ENCODE measurements at places on chromosomes 12 and 14.

GRCh38 chr12:107525063-107525718 lies 160.4 kb upstream of the PWP1 start:
- no peak for DNase-seq

DNA sequence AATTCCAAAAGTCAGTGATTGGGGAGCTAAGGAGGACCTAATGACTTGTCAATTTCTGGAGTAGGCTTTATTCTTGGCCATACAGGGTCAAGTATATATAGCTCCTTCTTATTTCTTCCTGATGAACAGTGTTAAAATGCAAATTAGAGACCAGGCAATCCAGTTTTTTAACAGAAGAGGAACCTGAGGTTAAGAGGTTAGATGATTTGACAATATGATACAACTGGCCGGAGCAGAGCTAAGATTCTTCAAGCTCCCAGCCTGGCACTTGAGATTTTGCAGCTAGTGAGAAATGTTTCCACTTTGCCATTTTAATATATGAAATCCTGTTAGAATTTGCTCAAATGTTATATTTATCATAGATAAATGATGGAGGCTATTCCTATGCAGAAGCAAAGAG lies 204.0 kb downstream of the SSPN start:
- no peak for DNase-seq

- DNase-seq: no peak
Measured at GRCh38 chr12:32027684-32028365, 68.6 kb downstream of the RESF1 start.

DNA sequence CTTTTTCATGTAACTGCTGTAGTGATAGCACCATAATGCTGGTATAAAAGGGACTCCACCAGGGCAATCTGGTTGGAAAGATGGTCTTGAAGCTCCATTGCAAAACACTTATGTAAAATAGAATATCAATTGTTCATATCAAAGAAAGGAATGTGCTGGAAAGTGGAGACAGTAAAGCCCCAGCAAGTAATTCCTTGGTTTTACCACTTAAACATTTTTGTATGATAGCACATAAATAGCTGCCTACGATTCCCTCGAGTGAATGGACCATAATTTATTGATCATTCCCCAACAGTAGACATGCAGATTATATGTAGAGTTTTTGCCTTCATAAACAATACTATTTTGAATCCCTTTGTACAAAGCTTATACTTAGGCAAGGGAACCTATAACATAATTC lies 275.4 kb downstream of the PAWR start:
- DNase-seq: no peak

GRCh38 chr12:128612150-128612850 lies 211.5 kb downstream of the SLC15A4 start:
- DNase-seq: no peak

GRCh38 chr12:89824822-89825221 lies 116.2 kb upstream of the ATP2B1 start:
- DNase-seq: no peak

- peak; percentile 86 for DNase-seq
Measured at GRCh38 chr12:113766879-113767878, 198.9 kb downstream of the RBM19 start.

DNA sequence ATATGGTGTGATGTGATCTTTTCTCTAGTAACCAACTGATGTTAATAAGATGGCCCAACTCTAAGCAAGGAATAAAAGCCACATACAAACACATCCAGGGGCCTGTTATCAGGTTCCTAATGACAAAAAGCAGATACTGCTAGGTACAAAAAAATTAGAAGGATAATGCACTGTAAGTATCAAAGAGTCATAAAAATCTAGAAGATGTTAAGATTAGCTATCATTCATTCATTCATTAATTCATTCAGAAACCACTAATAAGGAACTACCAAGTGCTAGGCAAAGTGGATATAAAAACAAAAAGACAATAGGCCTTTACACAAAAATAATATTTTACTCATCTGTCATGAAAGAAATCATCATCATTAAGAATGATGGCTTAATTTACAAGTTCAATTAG lies 21.6 kb downstream of the ATF7 start:
- no peak for DNase-seq

GRCh38 chr14:33742166-33742565 lies 208.7 kb downstream of the EGLN3 start:
- DNase-seq: no peak

- no peak for DNase-seq
Measured at GRCh38 chr12:97235102-97235501, 227.5 kb upstream of the RMST start.

- no peak for DNase-seq
Measured at GRCh38 chr14:81571437-81571836, 37.8 kb upstream of the SEL1L start.

- DNase-seq: peak; percentile 68
Measured at GRCh38 chr14:32224737-32225377, 21.8 kb upstream of the RNU6-8 start.

DNA sequence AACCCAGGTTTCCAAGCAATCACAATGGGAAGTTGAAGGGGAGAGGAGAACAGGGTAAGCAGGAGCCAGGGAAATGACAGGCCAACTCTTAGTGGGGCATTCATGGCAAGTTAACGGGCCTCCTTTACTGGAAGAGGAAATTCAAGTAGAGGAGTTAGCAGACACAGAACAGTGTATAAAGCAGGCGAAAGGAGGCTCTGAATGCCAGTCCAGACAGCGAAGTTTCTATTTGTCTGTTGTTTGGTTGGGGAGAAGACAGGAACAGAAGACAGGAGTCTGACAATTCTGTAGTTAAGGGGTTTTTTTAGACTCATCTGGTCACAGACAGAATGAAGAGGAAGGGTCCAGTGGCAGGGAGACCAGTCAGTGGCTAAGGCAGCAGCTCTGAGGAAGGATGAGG lies at the start of gene ACSM4:
Gene ACSM4 (plus strand): TSS at position 301 of the 400 bp plus-strand sequence. CDS start 260 bp downstream, outside the sequence.
- DNase-seq: no peak

- no peak for DNase-seq
Measured at GRCh38 chr12:111037047-111037446, 116.7 kb upstream of the MYL2 start.

GRCh38 chr12:80909370-80909769 lies 28.4 kb downstream of the LIN7A start:
- no peak for DNase-seq

DNA sequence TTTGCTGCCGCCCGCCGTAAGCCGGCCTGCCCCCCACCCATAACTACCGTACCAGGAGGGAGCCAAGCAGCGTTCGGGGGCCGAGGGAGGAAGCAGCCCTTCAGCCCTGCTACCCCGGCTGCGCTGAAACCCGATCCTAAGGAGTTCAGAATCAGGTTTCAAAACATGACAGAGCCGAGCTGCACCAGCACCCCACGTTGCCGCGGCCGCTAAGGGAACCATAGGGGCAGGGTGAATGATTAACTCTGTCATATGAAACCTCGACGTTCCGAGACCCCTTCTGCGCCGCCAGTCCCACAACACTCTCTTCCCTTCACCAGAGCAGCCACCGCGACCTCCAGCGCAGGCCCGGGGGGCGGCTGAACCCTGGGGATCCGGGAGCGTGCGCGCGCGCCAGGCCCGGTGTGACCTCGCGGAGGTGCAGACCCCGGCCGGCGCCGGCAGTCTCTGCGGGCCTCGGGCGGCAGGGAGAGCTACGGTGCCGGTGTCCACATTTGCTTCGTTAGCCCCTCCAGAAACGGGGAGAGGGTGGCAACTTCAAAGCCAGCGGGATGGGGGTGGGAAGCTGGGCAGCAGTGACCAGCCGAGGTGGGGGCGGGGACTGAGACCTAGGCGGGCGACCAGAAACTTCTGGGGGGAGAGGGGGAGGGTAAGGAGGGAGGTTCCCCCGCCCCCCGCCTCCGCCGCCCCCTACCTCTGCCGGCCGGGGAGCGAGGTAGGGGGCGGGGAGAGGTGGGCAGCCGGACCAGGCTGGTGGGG lies 1.6 kb downstream of the SIX4 start:
- DNase-seq: peak; percentile 80

GRCh38 chr12:124395284-124395752 lies 100.4 kb downstream of the RFLNA start:
- peak; percentile 71 for DNase-seq

- DNase-seq: peak; percentile 54
Measured at GRCh38 chr12:24902511-24903328, 46.2 kb downstream of the BCAT1 start.

DNA sequence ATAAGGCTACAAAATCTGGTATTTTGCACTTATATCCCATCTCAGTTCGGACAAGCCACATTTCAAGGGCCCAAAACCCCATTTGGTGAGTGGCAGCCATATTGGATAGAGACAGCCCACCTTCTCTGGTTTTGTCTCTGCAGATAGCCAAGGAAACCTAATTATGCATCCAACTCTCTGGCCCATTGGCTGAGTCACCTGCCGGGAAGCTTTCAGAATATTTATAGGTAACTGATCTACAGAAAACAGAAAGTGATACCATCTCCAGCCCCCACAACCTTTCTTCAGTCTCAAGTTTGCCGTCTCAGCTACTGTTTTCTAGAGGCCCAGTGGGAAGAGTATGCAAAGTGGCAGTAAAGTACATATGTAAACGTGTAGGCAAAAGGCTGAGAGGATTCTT lies 33.7 kb upstream of the PPP1CC start:
- no peak for DNase-seq

- peak; percentile 96 for DNase-seq
Measured at GRCh38 chr14:102020058-102020971, 55.9 kb downstream of the DYNC1H1 start.

DNA sequence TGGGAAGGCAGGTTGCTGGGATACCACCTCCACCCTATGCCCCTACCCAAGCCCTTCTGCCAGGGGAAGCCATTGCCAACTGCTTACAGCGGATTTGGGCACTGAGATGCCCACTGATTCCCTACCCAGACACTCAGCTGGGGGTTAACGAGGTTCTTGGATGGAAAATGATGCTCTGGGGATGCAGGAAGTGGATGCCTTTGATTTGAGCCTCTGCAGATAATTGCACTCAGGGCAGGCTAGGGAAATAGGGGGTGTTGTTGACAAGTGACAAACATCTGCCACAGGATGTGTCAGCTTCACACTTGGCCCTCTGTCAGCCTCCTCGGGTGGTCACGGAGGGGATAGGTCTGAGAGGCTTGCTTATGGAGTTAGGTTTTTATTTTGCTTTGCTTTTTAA lies 57.4 kb downstream of the RPH3A start:
- DNase-seq: no peak

- DNase-seq: peak; percentile 51
Measured at GRCh38 chr12:27572486-27573255, 48.7 kb downstream of the PPFIBP1 start.

DNA sequence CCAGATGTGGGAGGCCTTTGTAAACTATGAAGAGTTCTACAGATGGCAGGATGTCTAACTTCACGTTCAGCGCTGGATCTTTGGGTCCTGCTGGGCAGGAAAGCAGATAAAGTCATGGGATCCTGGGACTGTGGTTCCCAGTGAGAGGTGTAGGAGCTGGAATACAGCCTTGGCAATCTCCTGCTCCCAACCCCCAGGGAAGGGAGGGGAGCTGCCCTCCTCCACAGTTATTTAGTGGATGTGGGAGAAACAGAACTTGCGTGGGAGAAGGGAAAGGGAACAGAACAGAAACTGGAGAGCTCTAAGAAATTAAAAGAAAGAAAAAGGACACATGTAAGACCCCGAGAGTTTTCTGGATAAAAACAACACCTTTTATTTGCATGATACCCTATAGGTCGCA lies 37.0 kb downstream of the NUAK1 start:
- no peak for DNase-seq

GRCh38 chr12:69851976-69852375 lies 26.9 kb downstream of the MYRFL start:
- DNase-seq: no peak

- DNase-seq: no peak
Measured at GRCh38 chr12:102342281-102343006, 137.9 kb downstream of the IGF1 start.

DNA sequence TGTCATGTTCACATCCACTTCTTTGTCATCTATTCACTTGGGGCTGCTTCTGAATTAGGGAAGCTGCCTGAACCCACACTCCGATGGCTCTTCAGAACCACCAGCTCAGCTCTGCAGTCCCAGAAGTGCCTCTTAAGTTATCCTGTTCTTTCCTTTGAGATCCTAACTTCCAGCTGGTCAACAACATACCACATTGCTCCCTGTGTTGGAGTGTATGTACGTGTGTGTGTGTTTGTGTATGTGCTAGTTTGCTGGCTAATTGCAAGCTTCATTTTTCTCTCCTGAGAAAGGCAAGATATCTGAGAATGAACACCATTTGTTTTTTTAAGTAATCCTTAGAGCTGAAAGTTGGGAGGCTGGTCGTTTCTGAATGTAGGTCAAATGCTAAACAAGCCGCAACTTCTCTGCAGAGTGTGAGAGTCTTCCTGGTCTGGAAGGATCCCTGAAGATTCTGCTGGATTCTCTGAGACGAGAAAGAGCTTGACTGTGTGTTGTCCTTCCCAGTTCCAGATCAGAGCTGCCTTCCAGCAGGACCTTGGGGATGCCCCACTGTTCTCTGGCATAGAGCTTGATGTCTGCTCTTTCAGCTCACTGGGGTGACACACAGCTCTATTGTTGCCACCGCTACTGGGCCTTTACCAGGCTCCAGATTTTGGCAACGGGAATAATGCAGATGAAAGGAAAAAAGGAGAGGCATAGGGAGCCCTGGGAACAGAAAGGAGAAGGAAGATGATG lies 839 bp downstream of the GSG1 start:
- no peak for DNase-seq

DNA sequence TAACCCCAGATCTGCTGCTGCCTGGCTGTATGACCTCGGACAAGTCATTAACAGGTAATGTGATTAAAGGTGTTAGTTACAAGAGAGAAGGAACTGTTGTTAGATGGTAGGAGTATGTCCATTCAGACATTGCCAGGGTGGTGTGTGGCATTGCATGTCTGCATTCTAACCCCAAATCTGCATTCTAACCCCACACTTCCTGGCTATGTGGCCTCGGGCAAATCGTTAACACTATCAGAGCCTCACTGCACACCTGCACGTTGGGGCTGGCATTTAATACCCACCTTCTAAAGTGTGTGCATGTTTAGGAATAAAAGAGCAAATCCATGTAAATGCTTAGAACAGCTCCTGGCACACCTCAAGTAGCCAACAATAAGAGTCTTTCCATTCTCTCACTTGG lies 46.4 kb downstream of the CHST11 start:
- DNase-seq: no peak

GRCh38 chr12:104598342-104599271 lies 141.9 kb downstream of the CHST11 start:
- DNase-seq: no peak

DNA sequence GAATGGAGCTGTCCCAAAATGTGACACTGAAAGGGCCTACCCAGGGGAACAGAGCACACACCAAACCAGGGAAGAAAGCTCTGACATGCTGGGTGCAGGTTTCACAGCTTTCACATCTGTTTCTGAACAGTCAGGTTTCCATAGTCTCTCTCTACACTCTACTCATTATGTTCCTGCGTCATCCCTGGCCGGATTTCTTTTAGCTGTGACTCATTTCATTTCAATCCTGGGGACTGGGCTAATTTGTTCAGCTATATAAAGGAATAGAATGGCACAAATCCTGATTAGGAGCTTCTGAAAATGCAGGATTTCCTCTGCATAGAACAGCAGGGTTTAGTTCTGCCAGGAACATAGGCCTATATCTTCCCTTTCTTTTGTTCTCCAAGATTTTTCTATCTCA lies 649.8 kb downstream of the RPS29 start:
- DNase-seq: no peak

All from ELR (cell line).